ENCODE measurements at places on chromosomes 1 and 21. TPM values are rescaled to one million over a fixed set of nuclear protein-coding genes. Genes with fewer than 3 reads are reported as not detected.

DNA sequence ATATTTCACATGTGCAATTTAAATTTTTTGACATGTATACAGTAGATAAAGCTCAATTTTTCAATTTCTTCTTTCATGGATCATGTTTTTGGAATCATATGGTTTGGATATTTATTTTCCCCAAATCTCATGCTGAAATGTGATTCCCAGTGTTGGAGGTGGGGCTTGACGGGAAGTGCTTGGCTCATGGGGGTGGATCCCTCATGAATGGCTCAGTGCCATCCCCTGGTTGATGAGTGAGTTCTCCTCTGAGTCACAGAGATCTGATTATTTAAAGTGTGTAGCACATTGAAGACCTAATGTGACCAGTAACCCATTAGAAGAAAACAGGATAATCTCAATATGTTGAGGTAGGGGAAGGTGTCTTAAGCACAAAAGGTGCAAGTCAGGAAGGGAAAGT is 9.1 kb upstream of the IFI16 start:
- H3K27ac ChIP-seq, result no peak overlapping the region
- no peaks in the 10 kb centered on the region for H3K36me3 ChIP-seq
- DNase-seq, result no peak
- H3K4me1 ChIP-seq, result peaks cover 6% of the 10 kb centered on the region
- no peaks in the 10 kb centered on the region for H3K27me3 ChIP-seq

DNA sequence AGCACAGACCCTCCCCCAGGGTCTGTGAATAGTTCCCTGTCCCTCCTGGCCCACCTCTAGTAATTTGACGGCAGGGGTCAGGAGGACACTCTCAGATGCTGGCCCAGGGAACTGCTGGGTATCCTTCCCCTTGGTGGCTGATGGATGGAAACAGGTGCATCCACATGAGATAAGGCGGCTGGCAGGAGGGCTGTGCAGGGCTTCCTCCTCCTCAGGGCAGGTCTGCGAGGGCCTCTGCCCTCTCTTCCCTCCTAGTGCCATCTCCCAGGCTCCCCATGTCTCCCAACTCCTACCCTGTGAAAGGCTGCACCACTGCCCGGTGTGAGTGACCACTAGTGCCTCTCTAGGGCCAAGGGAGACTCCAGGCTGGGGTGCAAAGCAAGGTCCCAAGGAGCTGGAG is 123.9 kb downstream of the GLIS1 start:
- H3K4me1 ChIP-seq, result no peaks in the 10 kb centered on the region
- no peak for DNase-seq
- H3K27ac ChIP-seq, result no peak overlapping the region
- no peaks in the 10 kb centered on the region for H3K36me3 ChIP-seq

The LINGO4 gene
- 0.10 TPM for total RNA-seq

DNA sequence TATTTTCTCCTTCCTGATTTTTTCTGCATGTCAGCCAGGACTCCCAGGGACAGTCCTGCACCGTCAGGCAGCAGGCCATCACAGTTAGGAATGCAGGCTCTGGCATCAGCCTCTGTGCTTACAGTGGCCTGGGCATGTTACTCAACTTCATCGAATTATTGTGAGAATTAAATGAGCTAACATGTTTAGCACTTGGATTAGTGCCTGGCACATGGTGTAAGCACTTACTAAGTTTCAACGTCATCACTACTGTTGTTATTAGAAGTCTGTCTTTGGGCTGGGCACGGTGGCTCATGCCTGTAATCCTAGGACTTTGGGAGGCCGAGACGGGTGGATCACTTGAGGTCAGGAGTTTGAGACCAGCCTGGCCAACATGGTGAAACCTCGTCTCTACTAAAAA is 45.1 kb downstream of the SCCPDH start:
- H3K36me3 ChIP-seq, result no peaks in the 10 kb centered on the region
- H3K27me3 ChIP-seq, result no peaks in the 10 kb centered on the region
- H3K4me1 ChIP-seq, result no peaks in the 10 kb centered on the region
- no peak for DNase-seq
- no peak overlapping the region for H3K4me3 ChIP-seq

The PKN2 gene
- total RNA-seq, result 46.9 TPM

DNA sequence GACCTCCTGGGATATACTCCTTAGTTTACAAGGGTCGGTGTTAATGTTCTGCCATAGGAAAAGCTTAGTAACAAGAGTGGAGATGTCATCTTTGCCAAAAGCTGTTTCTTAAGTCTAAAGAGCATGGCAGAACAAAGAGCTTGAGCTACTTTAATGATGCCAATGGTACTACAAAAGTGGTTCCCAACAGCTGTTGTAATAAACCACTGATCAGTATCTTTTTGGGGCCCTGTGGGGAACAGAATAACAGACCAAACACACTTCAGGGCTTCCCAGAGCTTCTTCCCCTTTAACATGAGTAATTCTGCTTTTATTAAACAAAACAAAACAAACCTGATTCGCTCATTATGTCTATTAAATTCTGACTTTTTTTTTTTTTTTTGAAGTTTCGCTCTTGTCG is 116.3 kb downstream of the NCAM2 start:
- no peak for DNase-seq
- H3K4me3 ChIP-seq, result no peak overlapping the region
- no peaks in the 10 kb centered on the region for H3K27me3 ChIP-seq
- H3K27ac ChIP-seq, result no peak overlapping the region
- H3K36me3 ChIP-seq, result no peaks in the 10 kb centered on the region

GRCh38 chr1:231836227-231836893 is 209.8 kb downstream of the DISC1 start:
- H3K4me1 ChIP-seq, result no peaks in the 10 kb centered on the region
- DNase-seq, result no peak
- H3K36me3 ChIP-seq, result no peaks in the 10 kb centered on the region

DNA sequence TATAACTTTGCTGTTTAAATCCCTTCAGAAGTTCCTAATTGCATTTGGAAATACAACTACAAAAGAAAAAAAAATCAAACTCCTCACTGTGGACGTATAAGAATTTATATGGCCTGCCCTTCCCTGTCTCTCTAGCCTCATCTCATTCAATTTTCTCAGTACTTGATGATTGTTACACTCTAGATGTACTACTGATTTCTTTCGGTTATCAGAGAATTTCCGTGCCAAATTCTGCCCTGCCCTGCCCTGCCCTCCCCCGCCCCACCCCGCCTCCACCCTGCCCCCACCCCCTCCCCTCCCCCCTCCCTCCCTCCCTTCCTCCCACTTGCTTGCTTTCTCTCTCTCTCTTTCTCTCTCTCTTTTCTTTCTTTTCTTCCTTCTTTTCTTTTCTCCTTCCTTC is 71.7 kb upstream of the MPC2 start:
- no peak overlapping the region for H3K4me3 ChIP-seq
- H3K27me3 ChIP-seq, result no peaks in the 10 kb centered on the region
- H3K27ac ChIP-seq, result no peak overlapping the region
- H3K36me3 ChIP-seq, result peaks cover 3% of the 10 kb centered on the region

DNA sequence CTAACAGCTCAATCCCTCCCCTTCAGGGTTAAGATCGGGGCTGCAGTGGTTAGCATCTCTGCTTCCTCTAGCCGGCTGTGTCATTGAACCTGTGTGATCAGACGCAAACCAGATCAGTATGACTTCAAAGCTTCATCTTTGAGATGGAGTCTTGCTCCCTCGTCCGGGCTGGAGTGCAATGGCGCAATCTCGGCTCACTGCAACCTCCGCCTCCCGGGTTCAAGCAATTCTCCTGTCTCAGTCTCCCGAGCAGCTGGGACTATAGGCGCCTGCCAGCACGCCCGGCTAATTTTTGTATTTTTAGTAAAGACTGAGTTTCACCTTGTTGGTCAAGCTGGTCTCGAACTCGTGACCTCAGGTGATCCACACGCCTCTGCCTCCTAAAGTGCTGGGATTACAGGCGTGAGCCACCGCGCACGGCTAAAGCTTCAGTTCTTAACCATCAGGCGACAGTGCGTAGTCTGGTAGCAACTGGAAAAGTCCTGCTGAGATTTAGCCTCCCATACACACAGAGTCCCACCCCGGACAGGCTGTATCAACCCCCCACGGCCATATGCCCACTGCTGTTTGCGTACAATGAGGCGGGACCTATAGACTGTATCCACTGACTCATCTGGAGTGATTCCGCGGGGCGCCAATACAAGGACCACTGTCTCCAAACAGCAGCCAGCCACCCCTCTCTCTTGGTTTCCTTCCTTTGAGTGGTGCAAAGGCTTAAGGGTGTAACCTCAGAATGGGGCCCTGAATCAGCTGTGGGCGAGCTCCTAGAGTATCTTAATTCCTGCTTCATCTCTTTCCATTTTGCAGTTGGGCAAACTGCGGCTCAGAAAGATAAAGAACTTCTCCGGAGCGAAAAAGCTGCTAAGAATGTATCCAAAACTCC is 23.3 kb downstream of the CELA3A start:
- H3K36me3 ChIP-seq, result peaks cover 4% of the 10 kb centered on the region
- peak overlapping the region; percentile 91 for H3K4me3 ChIP-seq
- H3K27ac ChIP-seq, result peak overlapping the region; percentile 99
- peaks cover 23% of the 10 kb centered on the region for H3K4me1 ChIP-seq

DNA sequence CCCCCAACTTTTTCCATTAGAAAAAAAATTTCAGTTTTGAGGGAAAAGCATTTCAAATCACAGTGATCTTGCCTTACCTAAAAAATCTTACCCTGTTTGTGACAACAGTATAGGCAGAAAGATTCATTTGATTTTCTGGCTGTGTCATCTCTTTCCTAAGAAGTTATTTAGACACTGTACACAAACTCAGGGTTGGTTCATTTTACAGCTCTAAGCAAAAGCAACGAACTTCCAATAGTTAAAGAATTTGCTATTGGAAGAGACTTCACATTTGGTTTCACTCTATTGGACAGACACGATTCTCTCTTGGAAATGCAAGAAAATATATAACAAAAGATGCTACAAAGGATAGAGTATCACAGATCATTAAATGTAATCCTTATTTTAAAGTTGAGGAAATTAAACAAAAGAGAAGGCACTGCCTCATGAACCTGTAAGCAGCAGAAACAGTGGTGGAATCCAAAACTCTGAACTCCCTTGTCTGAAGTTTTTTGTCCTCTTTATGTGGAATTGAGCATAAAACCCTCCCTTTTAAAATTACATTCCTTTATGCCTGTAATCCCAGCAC is 20.8 kb downstream of the EYA3 start:
- no peak overlapping the region for H3K27ac ChIP-seq
- H3K4me1 ChIP-seq, result no peaks in the 10 kb centered on the region
- no peak for DNase-seq
- H3K27me3 ChIP-seq, result no peaks in the 10 kb centered on the region
- no peak overlapping the region for H3K4me3 ChIP-seq
- no peaks in the 10 kb centered on the region for H3K36me3 ChIP-seq

DNA sequence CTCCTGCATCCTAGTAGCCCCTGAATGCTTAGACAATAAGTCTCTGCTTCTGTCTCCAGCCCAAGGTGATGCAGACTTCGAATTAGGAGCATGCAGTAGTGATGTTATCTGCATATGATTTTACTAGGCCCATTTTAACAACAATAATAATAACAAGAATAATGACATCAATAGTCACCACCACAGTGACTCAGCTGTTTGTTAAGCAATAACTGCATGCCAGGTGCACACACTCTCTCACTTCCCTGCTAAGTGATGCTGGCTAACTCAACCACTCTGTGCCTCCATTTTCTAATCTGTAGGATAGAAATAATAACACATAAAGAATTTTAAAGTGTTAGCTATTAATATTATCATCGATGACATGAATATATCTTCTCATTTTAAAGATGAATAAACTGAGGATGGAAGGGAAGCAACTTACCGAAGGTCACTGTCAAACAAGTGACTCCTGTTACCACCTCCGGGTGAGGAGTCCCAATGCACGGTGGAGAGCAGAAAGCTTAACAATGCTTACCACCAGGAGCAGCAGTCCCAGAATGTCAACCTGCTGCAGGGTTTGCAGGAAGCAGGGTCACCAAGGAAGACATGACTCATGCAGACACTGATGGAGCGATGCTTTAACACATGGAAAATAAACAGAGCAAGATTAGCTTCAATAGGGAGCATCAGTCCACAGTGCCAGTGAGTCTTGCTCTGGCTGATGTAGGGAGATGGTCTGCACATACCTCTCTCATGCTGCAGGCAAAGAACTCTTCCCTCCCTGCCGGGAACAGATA is 290.2 kb downstream of the SPATA17 start:
- no peak overlapping the region for H3K27ac ChIP-seq
- H3K4me3 ChIP-seq, result no peak overlapping the region
- no peak for DNase-seq
- no peaks in the 10 kb centered on the region for H3K4me1 ChIP-seq

GRCh38 chr1:66353257-66353656 is 180.7 kb upstream of the SGIP1 start:
- DNase-seq, result no peak
- H3K4me3 ChIP-seq, result no peak overlapping the region
- no peaks in the 10 kb centered on the region for H3K36me3 ChIP-seq
- no peak overlapping the region for H3K27ac ChIP-seq
- H3K27me3 ChIP-seq, result no peaks in the 10 kb centered on the region

The FLG2 gene
- total RNA-seq, result not detected

The OR10J1 gene
- not detected for total RNA-seq

The SPATA21 gene
- not detected for total RNA-seq

- H3K27ac ChIP-seq, result no peak overlapping the region
- DNase-seq, result no peak
- H3K36me3 ChIP-seq, result no peaks in the 10 kb centered on the region
These were observed 107.5 kb downstream of the PAX7 start for GRCh38 chr1:18738126-18738525.

GRCh38 chr21:41839387-41840000 is 39.6 kb downstream of the PRDM15 start:
- DNase-seq, result no peak
- no peaks in the 10 kb centered on the region for H3K4me1 ChIP-seq
- H3K27ac ChIP-seq, result no peak overlapping the region
- no peaks in the 10 kb centered on the region for H3K27me3 ChIP-seq
- H3K4me3 ChIP-seq, result no peak overlapping the region

DNA sequence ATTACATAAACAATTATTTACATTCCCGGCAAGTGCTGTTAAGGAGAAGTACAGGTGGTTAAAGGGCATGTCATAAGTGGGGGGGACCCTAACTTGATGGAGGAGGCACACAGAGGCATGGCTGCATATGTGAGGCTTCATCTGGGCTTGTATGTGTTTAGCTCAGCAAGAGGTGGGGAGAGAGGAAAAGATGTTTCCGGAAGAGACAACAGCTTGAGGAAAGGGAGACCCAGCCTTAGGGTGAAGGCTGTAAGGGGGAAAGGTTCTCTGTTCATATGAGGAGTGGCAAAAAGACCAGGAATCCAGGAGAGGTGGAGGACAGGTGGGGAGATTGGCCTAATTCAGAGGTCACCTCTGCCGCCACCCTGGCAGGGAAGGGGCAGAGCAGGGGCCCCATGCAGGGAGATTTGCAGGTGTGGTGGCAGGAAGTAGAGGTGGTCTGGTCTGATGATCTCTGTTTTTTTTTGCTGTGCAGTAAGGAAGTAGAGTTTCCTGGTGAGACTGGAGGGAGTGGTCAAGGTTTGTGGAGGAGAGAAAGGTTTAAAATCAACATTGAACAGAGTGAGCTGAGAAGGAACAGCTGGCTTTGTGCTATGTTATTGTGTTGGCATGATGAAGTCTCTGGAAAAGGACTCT is 9.0 kb downstream of the TRAF5 start:
- H3K27me3 ChIP-seq, result no peaks in the 10 kb centered on the region
- H3K4me1 ChIP-seq, result peaks cover 85% of the 10 kb centered on the region
- no peaks in the 10 kb centered on the region for H3K36me3 ChIP-seq
- peak; percentile 33 for DNase-seq
